ENCODE measurements at places on chromosomes 1 and 21.

GRCh38 chr1:208302699-208303238 lies 58.6 kb upstream of the PLXNA2 start:
- no peak for DNase-seq

- no peak for DNase-seq
Measured at GRCh38 chr1:25068316-25068715, 138.2 kb upstream of the RUNX3 start.

GRCh38 chr1:89125240-89125912 lies 538 bp downstream of the GBP2 start:
- DNase-seq, result no peak

DNA sequence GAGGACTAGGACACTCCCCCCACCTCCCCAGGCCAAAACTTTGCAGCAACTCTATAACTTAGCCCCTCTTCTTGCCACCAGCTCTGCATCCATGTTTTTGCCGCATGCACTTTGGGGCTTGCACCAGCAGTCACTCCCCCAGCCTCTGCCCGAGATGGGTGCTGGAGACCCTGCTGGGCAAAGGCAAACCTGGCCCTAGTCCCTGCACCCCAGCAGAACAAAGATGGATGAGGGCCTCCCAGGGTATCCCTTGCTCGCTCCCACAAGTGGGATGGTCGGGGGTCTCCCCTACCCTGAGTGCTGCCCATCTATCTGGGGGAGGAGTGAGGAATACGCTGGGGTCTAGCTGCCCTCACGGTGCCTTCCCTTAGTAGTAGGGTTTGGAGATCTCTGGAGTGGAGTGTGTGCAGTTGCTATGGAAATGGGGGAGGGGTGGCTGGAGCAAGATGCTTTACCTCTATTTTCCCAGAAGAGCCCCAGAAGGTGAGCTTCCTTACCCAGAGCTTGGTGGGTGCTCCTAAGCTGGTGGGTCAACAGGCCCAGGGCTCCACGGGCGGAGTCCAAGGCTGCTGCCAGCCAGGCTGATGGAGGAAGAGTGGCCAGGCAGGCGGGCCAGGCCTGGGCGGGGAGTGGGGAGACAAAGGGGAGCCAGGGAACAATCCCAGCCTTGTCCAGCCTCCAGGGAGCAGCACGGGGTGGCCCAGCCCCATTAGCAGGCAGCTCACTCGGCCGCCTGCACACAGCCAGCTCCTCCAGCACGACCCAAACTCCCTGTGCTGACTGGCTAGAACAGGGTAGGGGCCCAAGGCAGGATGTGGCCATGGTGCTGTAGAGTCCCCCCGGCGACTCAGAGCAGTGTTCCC lies at the start of gene PAQR6:
Gene PAQR6 (minus strand): TSS at position 597 of the 863 bp plus-strand sequence. CDS start 1,325 bp downstream, outside the sequence.
- no peak for DNase-seq

DNA sequence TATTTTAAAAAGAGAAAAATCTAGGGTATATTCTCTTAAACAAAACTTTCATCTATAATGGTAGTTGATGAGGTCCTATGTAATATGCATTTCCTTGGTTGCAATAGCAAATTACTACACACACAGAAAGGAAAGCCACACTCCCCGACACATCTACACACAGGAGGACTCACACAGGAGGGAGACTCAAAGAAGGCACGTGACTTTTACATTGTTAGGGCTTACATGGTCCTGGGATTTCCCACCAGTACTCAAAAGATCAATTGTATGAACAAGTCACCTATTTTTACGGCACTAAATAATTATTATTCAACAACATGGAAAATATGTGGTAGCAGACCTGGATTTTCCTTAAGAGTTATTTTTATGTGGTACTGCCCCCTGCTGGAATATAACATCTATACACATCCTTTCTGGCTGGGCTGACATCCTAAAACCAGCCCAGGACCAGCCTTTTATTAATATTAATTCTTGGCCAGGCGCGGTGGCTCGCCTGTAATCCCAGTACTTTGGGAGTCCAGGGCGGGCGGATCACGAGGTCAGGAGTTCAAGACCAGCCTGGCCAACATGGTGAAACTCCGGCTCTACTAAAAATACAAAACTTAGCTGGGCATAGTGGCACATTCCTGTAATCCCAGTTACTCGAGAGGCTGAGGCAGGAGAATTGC lies 33.9 kb upstream of the LGALS8 start:
- DNase-seq, result peak; percentile 80

DNA sequence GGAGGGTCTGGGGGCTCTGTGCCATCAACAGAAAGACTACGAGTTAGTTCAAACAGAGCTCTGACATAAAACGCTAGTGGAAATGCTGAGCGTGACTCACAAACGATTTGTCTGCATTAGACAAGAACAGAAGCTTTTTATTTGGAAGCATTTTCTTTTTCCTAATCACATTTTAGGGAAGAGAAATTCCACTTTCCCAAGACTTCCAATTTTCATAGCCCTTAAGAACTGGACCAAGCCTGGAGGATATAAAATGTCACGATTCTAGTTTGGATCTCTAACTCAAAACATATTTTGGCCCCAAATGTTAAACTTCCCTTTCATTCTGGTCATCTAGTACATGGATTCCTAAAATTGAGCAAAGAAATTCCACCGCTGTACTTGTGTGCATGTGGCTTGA lies 320.0 kb downstream of the PCP4 start:
- DNase-seq, result no peak

DNA sequence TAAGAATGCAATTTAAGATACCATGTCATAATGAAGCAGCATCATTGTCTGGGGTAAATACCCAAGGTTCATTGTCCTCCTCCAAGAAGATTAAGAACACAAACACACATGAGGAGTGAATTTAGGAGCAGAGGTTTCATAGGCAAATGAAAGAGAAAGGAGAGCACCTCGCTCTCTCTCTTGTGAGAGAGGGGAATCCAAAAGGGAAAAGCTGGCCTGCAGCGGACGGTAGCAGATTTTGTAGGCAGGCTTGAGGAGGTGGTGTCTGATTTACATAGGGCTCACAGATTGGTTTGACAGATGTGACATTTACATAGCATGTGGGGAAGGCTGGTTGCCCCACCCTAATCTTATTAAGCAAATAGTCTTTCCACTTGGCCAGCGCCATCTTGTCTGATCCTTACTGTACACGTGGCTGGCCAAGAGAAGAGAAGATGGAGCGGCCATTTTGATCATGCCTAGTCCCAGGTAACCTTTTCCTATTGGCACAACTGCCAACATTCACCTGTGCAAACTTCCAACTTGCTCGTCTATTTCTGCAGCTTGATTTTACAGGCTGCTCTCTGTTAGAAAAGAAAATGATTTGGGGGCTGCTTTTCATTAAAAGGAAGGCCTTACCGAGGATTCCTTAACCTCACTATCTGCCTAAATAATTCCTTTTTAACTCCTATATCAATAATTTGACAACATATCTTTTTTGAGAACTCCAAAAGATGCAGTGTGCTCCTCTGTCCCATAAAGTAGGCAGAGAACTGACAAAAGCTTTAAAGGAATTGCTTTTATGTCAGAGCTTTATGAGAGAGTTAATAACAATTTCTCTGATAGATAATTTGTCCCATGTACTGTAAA lies 16.0 kb upstream of the LRRC7 start:
- no peak for DNase-seq

- no peak for DNase-seq
Measured at GRCh38 chr1:38746941-38747600, 112.5 kb downstream of the RRAGC start.

DNA sequence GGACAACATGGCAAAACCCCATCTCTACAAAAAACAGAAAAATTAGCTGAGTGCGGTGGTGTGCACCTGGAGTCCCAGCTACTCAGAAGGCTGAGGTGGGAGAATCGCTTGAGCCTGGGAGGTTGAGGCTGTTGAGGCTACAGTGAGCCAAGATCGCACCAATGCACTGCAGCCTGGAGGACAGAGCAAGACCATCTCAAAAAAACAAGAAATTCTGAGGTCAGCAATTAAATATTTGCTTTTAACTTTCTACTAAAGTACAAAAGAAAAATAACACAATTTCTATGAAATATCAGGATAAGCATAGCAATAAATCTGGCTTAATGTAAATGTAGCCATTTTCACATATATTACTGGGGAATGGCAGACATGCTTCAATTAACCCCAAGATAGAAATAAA lies 9.9 kb downstream of the PPP1R15B start:
- no peak for DNase-seq

- no peak for DNase-seq
Measured at GRCh38 chr1:55631509-55631908, 416.3 kb upstream of the USP24 start.

GRCh38 chr21:39218082-39218409 lies 34.8 kb upstream of the PSMG1 start:
- no peak for DNase-seq

- peak; percentile 7 for DNase-seq
Measured at GRCh38 chr1:206803221-206803730, 31.0 kb upstream of the IL10 start.

- no peak for DNase-seq
Measured at GRCh38 chr1:212437179-212437798, 4.6 kb downstream of the NENF start.

DNA sequence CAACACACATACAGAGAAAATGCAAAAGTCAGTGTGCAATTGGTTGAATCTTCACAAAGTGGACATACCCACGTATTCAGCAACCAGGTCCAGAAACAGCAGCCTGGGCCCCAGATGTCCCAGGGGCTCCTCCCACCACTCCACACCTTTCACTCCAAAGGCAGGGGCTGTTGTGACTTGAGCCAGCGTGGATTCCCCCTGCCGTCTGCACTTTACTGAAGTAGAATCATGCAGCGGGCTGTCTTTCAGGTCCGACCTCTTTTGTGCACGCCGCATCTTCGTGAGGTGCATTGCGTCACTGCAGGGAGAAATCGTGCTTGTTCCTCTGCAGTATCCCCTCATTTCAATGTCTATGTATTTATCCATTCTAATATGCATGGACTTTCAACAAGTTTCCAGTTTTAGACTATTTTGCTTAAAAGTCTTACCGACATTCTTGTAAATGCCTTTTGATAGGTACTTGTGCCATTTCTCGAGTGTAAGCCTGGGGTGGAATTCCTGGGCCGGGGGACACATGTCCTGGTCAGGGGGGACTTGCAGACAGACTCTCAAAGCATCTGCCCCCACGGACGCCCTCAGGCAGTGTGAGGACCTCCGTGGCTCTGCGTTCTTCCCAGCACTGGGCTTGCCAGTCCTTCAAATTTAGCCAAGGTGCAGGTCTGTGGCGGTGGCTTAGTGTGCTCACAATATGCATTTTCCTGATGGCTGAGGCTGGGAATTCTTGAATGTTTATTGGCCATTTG lies 29.3 kb upstream of the ACTRT2 start:
- no peak for DNase-seq

GRCh38 chr1:29901624-29902325 lies 665.5 kb downstream of the PTPRU start:
- DNase-seq, result peak; percentile 68

DNA sequence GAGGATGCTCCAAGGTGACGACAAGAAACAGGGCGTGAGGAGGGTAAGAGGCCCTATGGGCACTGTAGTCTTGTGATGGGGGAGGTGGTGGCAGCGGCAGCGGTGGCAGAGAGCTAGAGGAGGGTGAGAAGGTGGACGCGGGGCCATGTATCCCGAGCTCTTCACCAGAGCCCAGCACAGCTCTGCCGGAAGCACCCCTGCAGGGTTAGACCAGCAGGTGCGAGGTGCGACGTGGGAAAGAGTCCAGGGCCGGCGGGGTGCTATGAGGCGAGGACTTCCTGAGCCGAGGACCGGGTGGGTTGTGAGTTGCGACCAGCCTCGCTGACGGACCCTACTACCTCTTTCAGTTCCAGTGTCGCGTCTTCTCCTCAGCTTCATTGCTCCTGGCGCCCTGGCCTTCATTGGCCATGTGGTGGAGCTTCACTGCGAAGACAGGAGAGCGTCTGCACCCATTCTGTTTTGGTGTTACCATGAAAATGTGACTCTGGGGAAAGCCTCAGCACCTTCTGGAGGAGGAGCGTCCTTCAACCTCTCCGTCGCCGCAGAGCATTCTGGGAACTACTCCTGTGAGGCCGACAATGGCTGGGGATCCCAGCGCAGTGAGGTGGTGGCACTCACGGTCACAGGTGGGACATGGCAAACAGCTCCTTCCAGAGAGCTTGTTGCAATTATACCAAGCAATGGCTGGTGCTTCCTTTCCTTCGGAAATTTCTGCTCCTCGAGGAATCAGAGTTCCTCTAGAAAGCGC lies 67.9 kb upstream of the KIRREL1 start:
- no peak for DNase-seq

DNA sequence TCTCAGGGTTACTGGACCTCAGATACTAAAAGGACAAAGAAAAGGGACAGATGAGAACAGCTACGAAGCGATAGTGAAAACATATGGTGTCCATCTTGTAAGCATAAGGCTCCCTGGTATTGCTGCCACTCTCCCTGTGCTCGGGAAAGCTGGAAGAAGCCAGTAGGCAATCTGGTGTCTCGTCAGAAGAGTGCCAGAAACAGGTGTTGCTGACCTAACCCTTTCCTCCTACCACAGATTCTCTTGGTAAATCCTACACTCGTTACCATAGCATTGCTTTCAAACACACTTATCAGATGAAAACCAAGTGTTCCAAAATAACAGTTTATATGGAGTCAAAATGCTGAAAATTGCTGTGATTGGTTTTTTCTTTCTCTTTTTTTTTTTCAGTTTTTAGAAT lies 146.3 kb downstream of the NRIP1 start:
- DNase-seq, result peak; percentile 52

GRCh38 chr1:36996106-36996505 lies 38.2 kb downstream of the GRIK3 start:
- DNase-seq, result no peak

DNA sequence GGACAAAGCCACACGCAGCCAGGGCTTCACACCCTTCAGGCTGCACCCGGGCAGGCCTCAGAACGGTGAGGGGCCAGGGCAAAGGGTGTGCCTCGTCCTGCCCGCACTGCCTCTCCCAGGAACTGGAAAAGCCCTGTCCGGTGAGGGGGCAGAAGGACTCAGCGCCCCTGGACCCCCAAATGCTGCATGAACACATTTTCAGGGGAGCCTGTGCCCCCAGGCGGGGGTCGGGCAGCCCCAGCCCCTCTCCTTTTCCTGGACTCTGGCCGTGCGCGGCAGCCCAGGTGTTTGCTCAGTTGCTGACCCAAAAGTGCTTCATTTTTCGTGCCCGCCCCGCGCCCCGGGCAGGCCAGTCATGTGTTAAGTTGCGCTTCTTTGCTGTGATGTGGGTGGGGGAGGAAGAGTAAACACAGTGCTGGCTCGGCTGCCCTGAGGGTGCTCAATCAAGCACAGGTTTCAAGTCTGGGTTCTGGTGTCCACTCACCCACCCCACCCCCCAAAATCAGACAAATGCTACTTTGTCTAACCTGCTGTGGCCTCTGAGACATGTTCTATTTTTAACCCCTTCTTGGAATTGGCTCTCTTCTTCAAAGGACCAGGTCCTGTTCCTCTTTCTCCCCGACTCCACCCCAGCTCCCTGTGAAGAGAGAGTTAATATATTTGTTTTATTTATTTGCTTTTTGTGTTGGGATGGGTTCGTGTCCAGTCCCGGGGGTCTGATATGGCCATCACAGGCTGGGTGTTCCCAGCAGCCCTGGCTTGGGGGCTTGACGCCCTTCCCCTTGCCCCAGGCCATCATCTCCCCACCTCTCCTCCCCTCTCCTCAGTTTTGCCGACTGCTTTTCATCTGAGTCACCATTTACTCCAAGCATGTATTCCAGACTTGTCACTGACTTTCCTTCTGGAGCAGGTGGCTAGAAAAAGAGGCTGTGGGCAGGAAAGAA lies 8.1 kb downstream of the PSRC1 start:
- DNase-seq, result peak; percentile 38

- no peak for DNase-seq
Measured at GRCh38 chr21:38982096-38982495, 176.4 kb downstream of the ETS2 start.

GRCh38 chr21:34513129-34513675 lies 1.2 kb upstream of the KCNE1 start:
- DNase-seq, result no peak

GRCh38 chr1:119865627-119866026 lies 30.7 kb downstream of the ADAM30 start:
- DNase-seq, result peak; percentile 68

GRCh38 chr1:94917251-94917650 lies 9.7 kb downstream of the CNN3 start:
- DNase-seq, result no peak
